T-helper 17 cell (primary cell): ENCODE measurements at places on chromosomes 11 and 22. TPM values are rescaled to one million over a fixed set of nuclear protein-coding genes. Genes with fewer than 3 reads are reported as not detected.

GRCh38 chr11:36512016-36512415 is 1.9 kb upstream of the TRAF6 start:
- H3K36me3 ChIP-seq, result peaks cover 3% of the 10 kb centered on the region
- H3K4me1 ChIP-seq, result peaks cover 23% of the 10 kb centered on the region
- peaks cover 10% of the 10 kb centered on the region for H3K27me3 ChIP-seq

The APOBEC3G gene
- total RNA-seq, result 21.5 TPM

DNA sequence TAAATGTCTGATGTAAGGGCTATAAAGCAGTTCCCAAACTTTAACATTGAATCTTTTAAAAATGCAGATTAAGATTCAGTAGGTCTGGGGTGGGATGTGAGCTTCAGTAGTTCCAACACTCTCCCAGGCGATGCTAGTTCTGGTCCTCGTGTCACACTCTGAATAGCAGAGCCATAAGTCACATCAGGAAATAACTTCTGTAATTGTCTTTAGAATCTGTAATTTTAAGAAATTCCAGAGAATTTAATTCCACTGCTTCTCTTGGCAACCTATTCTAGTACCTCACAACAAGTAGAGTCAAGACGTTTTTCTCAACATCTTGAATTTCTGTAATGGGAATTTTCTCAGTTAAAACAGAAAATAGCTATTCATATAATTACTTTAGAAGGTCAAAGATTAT is 223.1 kb downstream of the TMEM135 start:
- no peaks in the 10 kb centered on the region for H3K27me3 ChIP-seq
- peaks cover 9% of the 10 kb centered on the region for H3K4me1 ChIP-seq
- no peak overlapping the region for H3K27ac ChIP-seq
- H3K4me3 ChIP-seq, result no peak overlapping the region

DNA sequence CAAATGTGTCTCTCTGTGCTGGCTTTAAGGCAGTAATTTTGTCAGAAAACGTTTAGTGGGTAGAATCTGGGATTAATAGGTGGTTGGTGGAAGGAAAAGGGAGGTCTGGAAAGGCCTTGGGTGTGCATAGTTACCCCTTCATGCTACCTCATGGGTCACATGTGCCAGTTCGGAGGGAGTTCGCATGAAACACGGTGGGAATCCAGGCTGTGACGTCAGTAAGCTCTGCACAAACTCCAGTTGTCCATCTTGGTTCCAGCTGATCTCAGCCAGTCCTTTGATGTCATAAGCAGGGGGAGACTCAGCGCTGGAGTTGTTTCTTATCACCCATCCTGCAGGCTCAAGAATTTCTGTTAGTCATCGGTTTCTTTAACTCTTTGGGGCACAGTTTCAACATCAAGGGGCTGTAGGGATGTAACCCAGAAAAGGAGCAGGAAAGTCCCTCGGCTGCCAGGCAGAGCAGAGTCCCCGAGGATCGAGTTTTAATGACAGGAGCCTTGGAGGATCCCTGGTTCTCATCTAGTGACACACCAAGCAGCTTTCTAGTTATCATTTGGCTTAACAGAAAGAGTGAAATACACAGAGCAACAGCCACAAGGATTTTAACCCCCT is 28.9 kb downstream of the MOV10L1 start:
- no peaks in the 10 kb centered on the region for H3K4me1 ChIP-seq
- no peaks in the 10 kb centered on the region for H3K36me3 ChIP-seq
- no peak overlapping the region for H3K4me3 ChIP-seq

GRCh38 chr11:45665206-45665932 is at the start of gene CHST1:
Gene CHST1, minus strand, starts transcription at chr11:45665622. Its CDS starts 14,699 bp downstream, at chr11:45650923.
- peaks cover 2% of the 10 kb centered on the region for H3K4me1 ChIP-seq
- H3K36me3 ChIP-seq, result peaks cover 2% of the 10 kb centered on the region
- H3K27me3 ChIP-seq, result peaks cover 67% of the 10 kb centered on the region
- peak within 1 kb of the TSS; percentile 89 for H3K4me3 ChIP-seq
- no peak within 1 kb of the TSS for H3K27ac ChIP-seq

DNA sequence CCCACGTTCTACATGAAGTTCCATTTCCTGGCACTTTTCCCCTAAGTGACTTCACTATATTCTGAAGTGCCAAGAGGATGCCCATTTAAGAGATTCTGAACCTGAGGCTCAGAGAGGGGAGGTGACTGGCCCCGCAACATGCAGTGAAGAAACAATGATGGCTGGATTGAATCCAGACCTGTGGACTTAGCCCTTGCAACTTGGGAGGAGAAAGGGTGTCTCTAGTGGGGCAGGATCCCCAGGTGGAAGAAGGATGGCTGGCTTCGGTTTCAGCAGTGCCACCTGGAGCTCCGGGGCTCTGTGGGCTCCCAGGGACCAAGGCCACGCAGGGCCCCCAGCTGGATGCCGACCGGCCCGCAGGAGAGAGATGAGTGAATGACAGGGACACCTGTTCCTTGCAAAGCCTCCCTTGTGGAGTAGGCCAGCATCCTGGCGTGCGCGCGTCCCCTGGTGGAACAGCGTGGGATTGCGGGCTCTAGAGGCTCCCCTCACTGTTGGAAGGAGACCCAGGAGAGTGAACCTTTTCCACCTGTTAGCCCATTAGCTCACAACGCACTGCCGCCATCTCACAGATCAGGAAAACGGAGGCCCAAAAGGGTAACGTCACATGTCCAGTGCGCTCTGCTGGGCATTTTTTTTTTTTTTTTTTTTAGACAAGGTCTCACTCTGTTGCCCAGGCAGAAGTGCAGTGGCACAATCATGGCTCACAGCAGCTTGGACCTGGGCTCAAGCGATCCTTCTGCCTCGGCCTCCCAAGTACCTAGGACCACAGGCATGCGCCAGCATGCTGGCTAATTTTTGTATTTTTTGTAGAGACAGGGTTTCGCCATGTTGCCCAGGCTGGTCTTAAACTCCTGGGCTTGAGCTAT is 104.7 kb downstream of the KIAA1671 start:
- peak overlapping the region; percentile 36 for H3K4me3 ChIP-seq
- H3K27me3 ChIP-seq, result peaks cover 10% of the 10 kb centered on the region
- H3K4me1 ChIP-seq, result peaks cover 22% of the 10 kb centered on the region
- H3K36me3 ChIP-seq, result no peaks in the 10 kb centered on the region
- peak; percentile 54 for DNase-seq
- H3K27ac ChIP-seq, result no peak overlapping the region

The C11orf86 gene
- total RNA-seq, result not detected

GRCh38 chr22:37121887-37122591 is 12.5 kb upstream of the TMPRSS6 start:
- peak overlapping the region; percentile 89 for H3K4me3 ChIP-seq
- H3K36me3 ChIP-seq, result no peaks in the 10 kb centered on the region
- peaks cover 45% of the 10 kb centered on the region for H3K4me1 ChIP-seq
- H3K27me3 ChIP-seq, result no peaks in the 10 kb centered on the region
- DNase-seq, result peak; percentile 77
- peak overlapping the region; percentile 100 for H3K27ac ChIP-seq

DNA sequence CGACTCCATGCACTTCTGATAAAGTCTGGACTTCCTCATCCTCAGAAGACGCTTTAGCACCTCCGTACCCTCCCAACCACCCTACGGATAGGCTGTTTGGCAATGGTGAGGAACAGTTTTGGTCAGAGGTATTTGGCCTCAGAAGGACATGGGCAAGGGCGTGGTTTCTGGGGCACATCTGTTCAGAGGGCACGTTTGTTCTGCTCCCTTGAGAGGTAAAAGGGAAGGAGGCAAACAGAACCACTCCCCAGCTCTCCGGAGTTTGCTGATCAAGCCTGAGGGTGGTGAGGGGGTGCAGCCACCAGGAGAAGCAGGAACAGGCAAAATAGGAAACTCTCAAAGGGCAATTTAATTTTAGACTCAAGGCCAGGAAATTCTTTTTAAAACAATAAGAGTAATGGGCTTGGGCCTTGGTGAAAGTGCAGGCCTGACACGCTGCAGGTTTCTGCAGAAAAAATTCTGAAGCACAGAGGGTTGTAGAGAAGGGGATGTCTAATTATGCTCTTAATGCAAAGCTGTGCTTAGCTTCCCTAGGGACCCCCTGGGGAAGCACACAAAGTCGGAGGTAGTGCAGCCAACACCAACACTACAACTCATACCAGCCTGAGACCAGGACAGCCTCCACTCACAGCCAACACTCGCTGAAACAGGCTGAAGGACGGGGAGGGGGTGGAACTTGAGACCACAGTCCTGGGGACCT is 23.3 kb downstream of the ETS1 start:
- no peak for DNase-seq
- H3K4me3 ChIP-seq, result no peak overlapping the region
- no peaks in the 10 kb centered on the region for H3K27me3 ChIP-seq
- no peak overlapping the region for H3K27ac ChIP-seq

DNA sequence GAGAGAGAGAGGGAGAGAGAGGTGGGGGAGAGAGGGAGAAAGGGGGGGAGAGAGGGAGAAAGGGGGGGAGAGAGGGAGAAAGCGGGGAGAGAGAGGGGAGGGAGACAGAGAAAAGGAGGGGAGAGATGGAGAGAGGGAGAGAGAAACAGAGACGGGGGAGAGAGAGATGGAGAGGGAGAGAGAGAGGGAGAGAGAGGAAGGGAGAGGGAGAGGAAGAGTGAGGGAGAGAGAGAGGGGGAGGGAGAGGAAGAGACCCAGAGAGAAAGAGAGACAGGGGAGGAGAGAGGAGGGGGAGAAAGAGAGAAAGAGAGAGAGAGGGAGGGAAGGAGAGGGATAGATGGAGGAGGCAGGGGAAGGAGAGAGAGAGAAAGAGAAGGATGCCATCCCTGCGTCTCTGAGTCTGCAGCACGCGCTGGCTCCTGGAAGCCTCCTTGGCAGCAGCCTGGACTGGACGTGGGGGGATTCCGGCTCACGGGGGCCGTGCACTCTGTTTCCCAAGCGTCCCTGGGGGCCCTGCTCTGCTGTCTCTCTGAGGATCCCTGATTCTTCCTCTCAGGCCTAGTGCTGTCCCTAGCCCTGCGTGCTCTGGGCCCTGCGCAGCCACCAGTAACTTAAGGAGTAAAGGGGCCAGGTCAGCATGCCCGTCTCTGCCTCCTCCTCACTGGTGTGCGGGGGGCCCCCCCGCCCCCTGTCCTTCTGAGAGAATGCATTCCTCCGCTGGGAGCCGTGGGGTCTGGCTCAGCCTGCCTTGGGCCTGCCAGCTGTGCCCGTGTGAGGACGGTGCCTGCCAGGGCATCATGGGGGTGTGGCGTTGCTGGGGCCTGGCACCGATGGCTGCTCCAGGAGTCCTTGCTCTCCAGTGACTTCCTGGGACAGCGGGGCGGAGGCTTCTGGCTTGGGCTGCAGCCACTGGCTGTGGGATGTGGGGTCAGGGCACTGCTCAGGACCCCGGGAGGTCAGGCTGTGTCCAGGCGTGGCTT is 429.5 kb downstream of the TBC1D22A start:
- no peaks in the 10 kb centered on the region for H3K4me1 ChIP-seq
- H3K27me3 ChIP-seq, result no peaks in the 10 kb centered on the region
- H3K36me3 ChIP-seq, result no peaks in the 10 kb centered on the region
- no peak overlapping the region for H3K27ac ChIP-seq

The YDJC gene
- total RNA-seq, result 28.3 TPM
